Progenitor cell of endocrine pancreas (in vitro differentiated cells): ENCODE measurements at places on chromosomes 4 and X.

GRCh38 chrX:54208531-54208930 is 25.5 kb upstream of the FAM120C start:
- DNase-seq: no peak

- DNase-seq: no peak
These were observed 47.8 kb downstream of the TMA16 start for GRCh38 chr4:163542275-163542674.

DNA sequence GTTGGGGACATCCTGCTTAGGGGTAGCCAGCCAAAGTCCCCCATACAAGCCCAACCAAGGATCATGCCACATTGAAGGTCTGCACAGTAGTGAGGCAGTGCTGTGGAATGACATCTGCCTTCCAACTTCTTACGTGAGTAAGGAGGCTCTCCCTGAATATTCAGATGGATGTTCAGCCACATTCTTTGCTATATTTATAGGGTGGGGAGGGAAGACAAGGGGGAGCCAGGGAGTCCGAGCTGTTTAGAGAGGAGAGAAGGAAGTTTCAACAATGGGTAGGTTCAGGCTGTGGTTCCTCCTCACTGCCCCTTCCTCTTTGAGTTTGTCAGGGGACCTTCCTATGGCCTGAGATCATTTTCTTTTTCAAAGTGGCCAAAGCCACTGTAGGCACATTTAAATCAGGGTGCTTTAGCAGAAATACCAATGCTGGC is 29.8 kb downstream of the MSN start:
- no peak for DNase-seq

- DNase-seq: no peak
These were observed 31.9 kb downstream of the RHOH start for GRCh38 chr4:40228497-40229365.

- DNase-seq: no peak
These were observed 63.3 kb downstream of the USP9X start for GRCh38 chrX:41148553-41148952.
